ENCODE measurements at places on chromosomes 13 and 19. TPM values are rescaled to one million over a fixed set of nuclear protein-coding genes. Genes with fewer than 3 reads are reported as not detected.

PCP2 gene
- 0.96 TPM for total RNA-seq

FUT6 gene
- not detected for total RNA-seq

GRCh38 chr13:79003989-79004898, 345.3 kb upstream of the OBI1 start:
- no peak overlapping the region for H3K4me3 ChIP-seq
- no peaks in the 10 kb centered on the region for H3K27me3 ChIP-seq
- no peak for DNase-seq
- no peaks in the 10 kb centered on the region for H3K4me1 ChIP-seq
- no peak overlapping the region for H3K27ac ChIP-seq
- no peaks in the 10 kb centered on the region for H3K36me3 ChIP-seq

DNA sequence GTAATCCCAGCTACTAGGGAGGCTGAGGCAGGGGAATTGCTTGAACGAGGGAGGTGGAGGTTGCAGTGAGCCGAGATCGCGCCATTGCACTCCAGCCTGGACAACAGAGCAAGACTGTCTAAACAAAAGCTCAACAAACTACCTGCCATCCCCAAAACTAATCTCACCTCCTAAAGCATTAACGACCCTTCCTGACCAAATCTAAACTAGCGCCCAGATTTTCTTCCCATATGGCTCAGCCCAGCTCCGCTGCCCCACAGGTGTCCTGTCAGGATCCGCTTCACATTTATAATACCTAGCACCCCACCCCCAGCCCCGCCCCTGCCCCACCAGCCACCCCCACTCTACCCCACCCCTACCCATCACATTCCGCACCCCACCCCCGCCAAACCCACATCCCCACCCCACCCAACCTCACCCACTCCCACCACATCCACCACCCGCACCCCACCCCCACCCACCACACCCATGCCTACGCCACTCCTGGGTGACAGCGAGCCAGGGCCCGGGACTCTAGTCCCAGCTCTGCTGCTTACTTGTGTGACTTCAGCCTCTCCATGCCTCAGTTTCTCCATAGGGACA, 599 bp downstream of the C19orf12 start:
- no peaks in the 10 kb centered on the region for H3K27me3 ChIP-seq
- peak; percentile 39 for DNase-seq
- no peaks in the 10 kb centered on the region for H3K36me3 ChIP-seq
- peak overlapping the region; percentile 83 for H3K27ac ChIP-seq
- H3K4me1 ChIP-seq, result peaks cover 31% of the 10 kb centered on the region
- peak overlapping the region; percentile 95 for H3K4me3 ChIP-seq

GRCh38 chr13:75393839-75394520, 88.0 kb downstream of the TBC1D4 start:
- H3K36me3 ChIP-seq, result no peaks in the 10 kb centered on the region
- no peak overlapping the region for H3K27ac ChIP-seq
- no peaks in the 10 kb centered on the region for H3K27me3 ChIP-seq
- DNase-seq, result no peak
- H3K4me3 ChIP-seq, result no peak overlapping the region
- peaks cover 3% of the 10 kb centered on the region for H3K4me1 ChIP-seq

DNA sequence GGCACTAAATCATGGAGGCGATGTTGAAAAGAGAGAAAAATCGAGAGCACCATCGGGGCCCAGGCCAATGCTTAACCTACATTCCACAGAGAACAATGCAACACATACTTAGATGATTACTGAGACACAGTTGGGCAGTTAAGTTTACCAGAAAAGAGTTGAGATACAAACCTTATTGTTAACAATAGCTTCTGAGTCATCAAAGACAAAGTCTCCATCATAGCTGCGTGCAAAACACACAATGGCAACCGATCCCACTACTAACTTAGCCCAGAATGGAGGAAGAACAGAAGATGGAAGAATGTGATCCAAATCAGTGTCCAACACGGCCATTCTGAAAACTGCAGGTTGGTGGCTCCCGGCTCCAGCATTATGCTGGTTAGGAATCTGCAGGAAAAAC, 6.2 kb downstream of the TMTC4 start:
- no peak overlapping the region for H3K27ac ChIP-seq
- H3K4me1 ChIP-seq, result peaks cover 2% of the 10 kb centered on the region
- no peaks in the 10 kb centered on the region for H3K27me3 ChIP-seq
- no peak for DNase-seq

- H3K27me3 ChIP-seq, result no peaks in the 10 kb centered on the region
- no peak for DNase-seq
- no peak overlapping the region for H3K4me3 ChIP-seq
- H3K4me1 ChIP-seq, result no peaks in the 10 kb centered on the region
- H3K27ac ChIP-seq, result no peak overlapping the region
These were observed 15.4 kb downstream of the OR10H4 start for GRCh38 chr19:15964231-15964630.

DNA sequence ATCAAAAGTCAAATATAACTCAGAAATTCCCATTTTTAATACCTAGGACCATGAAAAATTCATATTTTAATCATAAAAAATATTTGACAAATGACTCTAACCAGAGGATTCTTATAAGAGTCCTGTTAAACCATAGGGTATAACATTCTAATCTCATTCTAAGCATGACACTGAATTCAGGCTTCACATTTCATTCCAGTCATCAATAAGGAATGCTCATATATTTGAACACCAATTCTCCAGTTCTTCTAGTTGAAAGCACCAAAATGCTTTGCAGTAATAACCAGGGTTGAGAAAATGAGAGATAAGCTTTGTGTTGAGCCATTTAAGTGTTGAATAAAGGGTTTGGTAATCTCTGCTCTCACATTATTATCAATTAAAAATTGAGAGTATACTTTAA, 147.5 kb downstream of the VWA8 start:
- DNase-seq, result no peak
- peaks cover 40% of the 10 kb centered on the region for H3K36me3 ChIP-seq
- no peaks in the 10 kb centered on the region for H3K4me1 ChIP-seq
- no peaks in the 10 kb centered on the region for H3K27me3 ChIP-seq

DNA sequence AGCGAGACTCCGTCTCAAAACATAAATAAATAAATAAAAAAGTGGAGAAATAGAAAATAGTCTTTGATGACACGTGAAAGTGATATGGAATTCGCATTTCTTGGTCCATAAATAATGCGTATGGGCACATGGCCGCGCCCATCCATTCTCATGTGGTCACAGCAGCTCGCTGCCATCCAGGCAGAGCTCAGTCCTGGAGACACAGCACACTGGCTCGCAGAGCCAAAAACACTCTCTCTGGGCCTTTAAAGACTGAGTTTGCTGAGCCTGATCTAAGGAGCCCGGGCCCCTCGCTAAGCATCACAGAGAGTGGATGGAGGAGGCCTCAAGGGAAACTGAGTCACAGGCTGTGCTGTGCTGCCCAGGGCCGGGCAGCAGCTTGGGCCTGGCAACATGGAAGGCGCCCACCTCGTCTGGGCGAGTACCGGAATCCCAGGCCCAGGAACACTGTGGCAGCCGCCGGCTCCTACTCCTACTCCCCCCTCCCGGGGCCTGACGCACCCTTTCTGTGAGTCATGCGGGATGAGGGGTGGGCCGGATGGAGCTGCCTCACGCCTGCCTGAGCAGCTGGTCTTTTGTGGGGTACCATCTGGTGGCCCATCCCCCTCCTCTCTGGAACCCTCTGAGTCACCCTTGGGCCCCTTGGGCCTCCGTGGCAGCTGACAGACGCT, 28.9 kb upstream of the CACTIN start:
- DNase-seq, result no peak
- no peak overlapping the region for H3K27ac ChIP-seq
- no peaks in the 10 kb centered on the region for H3K27me3 ChIP-seq
- no peak overlapping the region for H3K4me3 ChIP-seq

- no peak for DNase-seq
- no peak overlapping the region for H3K27ac ChIP-seq
- H3K36me3 ChIP-seq, result no peaks in the 10 kb centered on the region
- no peak overlapping the region for H3K4me3 ChIP-seq
These were observed 424.6 kb downstream of the TSHZ3 start for GRCh38 chr19:30924670-30925069.

Measured in K562 (cell line).